CD8-positive, alpha-beta memory T cell (primary cell): ENCODE measurements at places on chromosomes 16 and 17. TPM values are rescaled to one million over a fixed set of nuclear protein-coding genes. Genes with fewer than 3 reads are reported as not detected.

LRRC36 gene
- total RNA-seq, result 0.31 TPM

CCP110 gene
- total RNA-seq, result 37.4 TPM

PRRT2 gene
- total RNA-seq, result 1.2 TPM

KRT40 gene
- total RNA-seq, result not detected

MAF gene
- total RNA-seq, result 37.6 TPM

SLC6A2 gene
- not detected for total RNA-seq

SOX8 gene
- 0.62 TPM for total RNA-seq

TMED6 gene
- total RNA-seq, result 1.4 TPM

HS3ST2 gene
- total RNA-seq, result not detected

G6PC3 gene
- 37.1 TPM for total RNA-seq

ZDHHC1 gene
- total RNA-seq, result 1.3 TPM

RBFOX1 gene
- not detected for total RNA-seq

TANC2 gene
- 6.8 TPM for total RNA-seq

CDK5RAP3 gene
- total RNA-seq, result 178 TPM

KRT12 gene
- not detected for total RNA-seq

TPPP3 gene
- not detected for total RNA-seq

IL4R gene
- total RNA-seq, result 142 TPM

ADAD2 gene
- not detected for total RNA-seq

SHISA9 gene
- 0.35 TPM for total RNA-seq

MPP2 gene
- total RNA-seq, result 1.1 TPM

DNAH2 gene
- total RNA-seq, result not detected

TMC5 gene
- not detected for total RNA-seq

USP22 gene
- 146 TPM for total RNA-seq

INPP5K gene
- 31.9 TPM for total RNA-seq

KRT26 gene
- total RNA-seq, result not detected

KRTAP3-2 gene
- not detected for total RNA-seq

C1QTNF1 gene
- not detected for total RNA-seq

TNFRSF12A gene
- total RNA-seq, result 3.7 TPM

GRAP gene
- total RNA-seq, result 7.9 TPM

SLFN11 gene
- 48.4 TPM for total RNA-seq

CETP gene
- total RNA-seq, result not detected

TLCD3B gene
- total RNA-seq, result 0.84 TPM

SHISA6 gene
- total RNA-seq, result not detected

HASPIN gene
- 16.6 TPM for total RNA-seq

YPEL3 gene
- total RNA-seq, result 36.1 TPM

TAC4 gene
- not detected for total RNA-seq

METTL16 gene
- total RNA-seq, result 72.0 TPM

VPS35L gene
- total RNA-seq, result 40.2 TPM

PIP4K2B gene
- total RNA-seq, result 44.6 TPM

KCNG4 gene
- not detected for total RNA-seq

SLC25A19 gene
- 119 TPM for total RNA-seq

CARD14 gene
- not detected for total RNA-seq

CACNG5 gene
- not detected for total RNA-seq

GSDMA gene
- total RNA-seq, result not detected

CA5A gene
- not detected for total RNA-seq
